ENCODE measurements at places on chromosomes 6 and 20.

DNA sequence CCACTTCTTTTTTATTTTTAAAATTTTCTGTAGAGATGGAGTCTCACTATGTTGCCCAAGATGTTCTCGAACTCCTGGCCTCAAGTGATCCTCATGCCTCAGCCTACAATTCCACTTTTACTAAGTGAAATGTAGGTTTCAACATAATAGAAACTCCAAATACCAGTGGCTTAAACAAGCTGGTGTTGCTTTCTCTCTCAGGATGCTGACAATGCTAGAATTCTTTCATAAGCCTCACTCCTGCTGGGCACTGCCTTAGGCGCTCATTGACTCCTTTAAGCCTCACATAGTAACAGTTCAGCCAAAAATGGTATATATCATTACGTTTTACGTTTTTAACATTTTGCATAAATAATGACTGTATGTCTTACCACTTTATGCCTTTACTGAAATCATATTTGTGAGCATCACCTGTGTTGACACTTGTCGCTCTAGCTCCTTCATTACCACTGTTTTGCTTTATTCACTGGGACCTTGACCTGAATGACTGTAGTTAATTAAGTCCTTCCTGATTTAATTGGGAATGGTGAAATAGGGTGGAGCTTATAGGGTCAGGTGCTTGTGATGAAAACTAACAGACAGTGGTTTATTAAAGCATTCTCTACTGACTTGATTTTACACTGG is 3.9 kb upstream of the CST9 start:
- DNase-seq = no peak

DNA sequence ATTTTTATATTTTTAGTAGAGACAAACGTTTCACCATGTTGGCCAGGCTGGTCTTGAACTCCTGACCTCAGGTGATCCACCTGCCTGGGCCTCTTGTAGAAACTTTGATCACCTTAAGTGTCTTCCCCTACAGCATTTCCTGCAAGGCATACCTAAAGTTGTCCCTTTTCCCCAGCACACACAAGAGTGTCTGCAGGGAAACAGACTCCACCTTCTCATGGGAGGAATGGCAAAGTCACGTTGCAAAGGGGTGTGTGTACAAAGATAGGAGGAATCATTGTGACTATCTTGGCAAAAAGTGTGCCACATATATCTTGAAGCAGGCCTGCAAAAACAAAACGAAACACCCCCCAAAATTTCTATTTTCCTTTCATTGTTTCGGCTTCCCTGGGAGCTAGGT is 160.8 kb upstream of the RNF24 start:
- DNase-seq = no peak

- no peak for DNase-seq
Observed at GRCh38 chr6:27545271-27546046, 72.6 kb upstream of the ZNF184 start.

- no peak for DNase-seq
Observed at GRCh38 chr20:34923414-34923813, 32.2 kb downstream of the GSS start.

- peak; percentile 82 for DNase-seq
Observed at GRCh38 chr6:79544939-79545450, 7.8 kb upstream of the LCA5 start.

DNA sequence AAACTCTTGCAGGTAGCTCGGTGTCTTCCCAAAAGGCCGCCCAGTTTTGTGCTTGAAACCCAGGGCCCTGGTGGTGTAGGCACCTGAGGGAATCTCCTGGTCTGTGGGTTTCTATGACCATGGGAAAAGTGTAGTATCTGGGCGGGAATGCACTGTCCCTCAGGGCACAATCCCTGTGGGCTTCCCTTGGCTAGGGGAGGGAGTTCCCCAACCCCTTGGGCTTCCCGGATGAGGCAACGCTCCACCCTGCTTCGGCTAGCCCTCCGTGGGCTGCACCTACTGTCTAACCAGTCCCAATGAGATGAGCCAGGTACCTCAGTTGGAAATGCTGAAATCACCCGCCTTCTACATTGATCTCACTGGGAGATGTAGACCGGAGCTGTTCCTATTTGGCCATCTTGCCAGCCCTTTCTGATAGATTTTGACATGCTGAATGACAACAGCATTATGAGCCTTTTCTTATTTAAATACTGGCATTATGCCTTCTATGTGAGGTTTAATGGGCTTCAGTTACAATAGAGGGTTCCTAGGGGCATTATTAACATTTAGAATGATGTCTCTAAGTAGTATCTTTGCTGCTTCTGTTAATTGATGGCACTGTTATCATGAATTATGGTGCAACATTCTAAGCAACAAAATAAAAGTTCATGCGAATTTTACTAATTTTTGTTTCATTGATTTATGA is 133.7 kb upstream of the FLRT3 start:
- no peak for DNase-seq

GRCh38 chr20:2236256-2236655 is 59.5 kb upstream of the TGM3 start:
- DNase-seq = no peak

GRCh38 chr6:151592449-151593159 is 98.8 kb downstream of the CCDC170 start:
- no peak for DNase-seq

GRCh38 chr6:29864037-29864810 is 36.6 kb downstream of the HLA-G start:
- peak; percentile 7 for DNase-seq

DNA sequence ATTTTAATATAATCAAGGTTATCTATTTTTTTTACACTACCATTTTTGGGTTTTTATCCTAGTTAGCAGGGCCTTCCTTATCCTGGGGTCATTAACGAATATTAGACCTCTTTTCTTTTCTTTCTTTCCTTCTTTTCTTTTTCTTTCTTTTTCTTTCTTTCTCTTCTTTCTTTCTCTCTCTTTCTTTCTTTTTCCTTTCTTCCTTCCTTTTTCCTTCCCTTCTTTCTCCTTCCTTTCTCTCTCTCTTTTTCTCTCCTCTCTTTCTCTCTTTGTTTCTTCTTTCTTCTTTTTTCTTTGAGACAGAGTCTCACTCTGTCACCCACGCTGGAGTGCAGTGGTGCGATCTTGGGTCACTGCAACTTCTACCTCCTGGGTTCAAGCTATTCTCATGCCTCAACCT is 120.4 kb upstream of the PDE7B start:
- no peak for DNase-seq

- no peak for DNase-seq
Observed at GRCh38 chr6:142251930-142252445, 49.8 kb upstream of the ADGRG6 start.

DNA sequence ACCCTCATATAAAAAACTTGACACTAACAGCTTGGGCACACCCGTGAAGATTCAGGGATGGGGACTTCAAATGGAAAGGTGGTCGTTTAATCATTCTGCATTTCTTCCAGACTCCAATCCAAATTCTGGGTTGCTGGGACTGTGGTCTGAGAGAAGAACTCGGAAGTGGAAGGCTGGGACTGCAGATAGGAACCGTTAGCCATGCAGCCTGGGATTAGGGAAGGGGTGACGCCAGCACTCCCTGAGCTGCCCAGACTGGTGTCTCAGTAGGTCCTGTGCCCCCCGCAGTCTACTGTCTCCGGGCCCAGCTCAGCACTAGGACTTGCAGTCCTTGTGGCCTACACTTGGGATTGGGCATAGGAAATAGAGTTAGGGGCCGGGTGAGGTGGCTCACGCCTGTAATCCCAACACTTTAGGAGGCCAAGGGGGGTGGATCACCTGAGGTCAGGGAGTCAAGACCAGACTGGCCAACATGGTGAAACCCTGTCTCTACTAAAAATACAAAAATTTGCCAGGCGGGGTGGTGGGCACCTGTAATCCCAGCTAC is 511 bp upstream of the CLIC1 start:
- no peak for DNase-seq

DNA sequence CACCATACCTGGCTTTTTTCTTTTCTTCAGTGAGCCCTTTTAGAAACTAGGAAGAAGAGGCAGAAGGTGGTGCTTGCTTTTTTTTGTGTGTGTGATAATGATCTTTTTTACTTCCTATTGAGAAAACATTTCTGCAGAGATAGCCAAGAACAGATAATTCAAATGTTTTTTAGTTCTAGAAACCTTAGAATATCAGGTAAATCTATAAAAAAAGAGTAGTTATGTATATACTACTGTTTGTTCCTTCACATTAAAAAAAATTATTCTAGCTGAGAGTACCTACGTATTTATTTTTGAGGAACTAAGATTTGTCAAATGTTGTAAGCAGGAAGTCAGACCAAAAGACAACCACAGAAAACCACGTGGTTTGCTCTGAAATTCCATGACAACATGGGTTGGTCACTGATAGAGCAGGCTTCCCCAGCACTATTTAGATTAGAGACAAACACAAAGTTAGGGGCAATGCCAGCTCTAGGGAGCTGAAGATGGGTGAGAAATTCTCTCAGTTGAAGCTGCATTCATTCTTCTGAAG is 12.8 kb downstream of the STK4 start:
- no peak for DNase-seq

- DNase-seq = no peak
Observed at GRCh38 chr6:109295109-109295773, 87.0 kb downstream of the CD164 start.

- peak; percentile 73 for DNase-seq
Observed at GRCh38 chr6:16392010-16392409, 153.6 kb downstream of the GMPR start.

DNA sequence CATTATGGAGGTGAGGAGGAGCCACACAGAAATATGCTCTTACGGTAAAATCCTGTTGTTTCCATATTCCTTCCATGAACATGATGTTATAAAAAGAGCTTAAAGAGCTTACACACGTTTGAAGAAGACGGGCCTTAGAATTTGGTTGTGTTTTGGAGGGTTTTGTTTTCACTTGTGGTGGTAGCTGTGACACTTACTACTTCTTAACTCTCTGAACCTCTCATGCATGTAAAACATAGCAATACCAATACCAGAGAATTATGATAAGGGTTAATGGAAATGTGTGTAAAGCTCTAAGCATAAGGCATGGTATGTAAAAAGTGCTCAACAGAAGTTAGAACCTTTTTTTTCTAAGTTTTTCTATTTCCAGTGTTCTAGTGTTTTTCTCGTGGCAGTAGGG is 256.1 kb upstream of the KCNQ5 start:
- DNase-seq = no peak

- DNase-seq = no peak
Observed at GRCh38 chr6:132235596-132236280, 165.5 kb downstream of the MOXD1 start.

- DNase-seq = no peak
Observed at GRCh38 chr6:158452191-158452590, 107.7 kb upstream of the TMEM181 start.

GRCh38 chr6:116876107-116876506 is 935 bp upstream of the RFX6 start:
- DNase-seq = no peak

DNA sequence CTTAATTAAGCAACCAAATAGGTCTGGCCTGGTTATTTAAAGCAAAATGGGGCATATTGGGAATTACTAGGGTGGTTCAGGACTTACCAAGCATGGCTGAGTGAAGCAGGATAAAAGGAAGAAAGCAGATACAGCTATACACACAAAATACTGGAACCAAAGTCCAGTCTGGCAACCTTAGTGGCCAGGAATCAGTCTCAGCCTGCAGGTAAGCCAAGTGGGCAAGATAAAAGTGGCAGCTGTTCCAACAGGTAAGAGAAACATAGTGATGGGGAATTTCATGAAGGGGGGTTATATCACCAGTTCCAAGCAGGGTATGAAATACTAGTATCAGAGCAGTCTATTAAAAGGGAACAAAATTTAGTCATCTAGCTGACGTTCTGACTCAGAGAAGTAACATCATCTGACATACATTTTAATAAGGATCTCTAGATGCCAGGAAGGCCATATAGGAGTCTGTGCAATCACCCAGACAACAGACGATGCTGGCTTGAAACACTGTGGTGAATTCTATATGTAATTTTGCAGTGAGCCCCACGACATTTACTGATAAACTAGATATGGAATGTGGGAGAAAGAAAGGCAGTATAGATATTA is 292.1 kb upstream of the HSF2 start:
- no peak for DNase-seq

DNA sequence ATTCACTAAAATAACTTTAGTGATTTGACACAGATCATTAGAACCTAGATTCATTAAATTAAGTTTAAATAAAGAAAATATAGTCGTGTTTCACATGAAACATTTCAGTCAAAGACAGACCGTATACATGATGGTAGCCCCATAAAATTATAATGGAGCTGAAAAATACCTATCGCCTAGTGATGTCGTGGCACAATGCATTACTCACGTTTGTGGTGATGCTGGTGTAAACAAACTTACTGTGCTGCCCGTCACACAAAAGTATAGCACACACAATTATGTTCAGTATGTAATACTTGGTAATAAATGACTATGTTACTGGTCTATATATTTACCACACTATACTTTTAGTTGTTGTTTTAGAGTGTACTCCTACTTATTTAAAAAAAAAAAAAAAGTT is 17.3 kb downstream of the DST start:
- no peak for DNase-seq

DNA sequence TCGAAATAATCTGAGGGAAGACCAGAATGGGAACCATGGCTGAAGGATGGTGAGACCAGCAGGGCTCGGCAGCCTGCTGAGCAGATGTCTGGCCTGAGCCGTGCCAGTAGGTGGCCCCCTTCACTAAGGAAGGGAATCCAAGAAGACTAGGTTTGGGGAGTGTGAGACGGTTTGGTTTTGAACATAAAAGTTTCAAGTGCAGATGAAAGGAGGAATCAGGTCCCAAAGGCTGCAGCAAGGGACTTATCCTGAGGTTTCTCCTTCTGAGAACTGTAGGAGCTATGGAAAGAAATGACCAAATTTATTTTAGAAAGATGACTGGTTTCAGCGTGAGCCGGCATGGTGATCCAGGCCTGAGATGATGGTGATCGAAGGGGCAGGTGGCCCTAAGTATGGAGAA is 4.6 kb upstream of the OSER1 start:
- DNase-seq = peak; percentile 74

- no peak for DNase-seq
Observed at GRCh38 chr6:166830185-166830890, 126.0 kb downstream of the RNASET2 start.

- DNase-seq = no peak
Observed at GRCh38 chr6:63372951-63373533, 53.3 kb upstream of the LGSN start.

DNA sequence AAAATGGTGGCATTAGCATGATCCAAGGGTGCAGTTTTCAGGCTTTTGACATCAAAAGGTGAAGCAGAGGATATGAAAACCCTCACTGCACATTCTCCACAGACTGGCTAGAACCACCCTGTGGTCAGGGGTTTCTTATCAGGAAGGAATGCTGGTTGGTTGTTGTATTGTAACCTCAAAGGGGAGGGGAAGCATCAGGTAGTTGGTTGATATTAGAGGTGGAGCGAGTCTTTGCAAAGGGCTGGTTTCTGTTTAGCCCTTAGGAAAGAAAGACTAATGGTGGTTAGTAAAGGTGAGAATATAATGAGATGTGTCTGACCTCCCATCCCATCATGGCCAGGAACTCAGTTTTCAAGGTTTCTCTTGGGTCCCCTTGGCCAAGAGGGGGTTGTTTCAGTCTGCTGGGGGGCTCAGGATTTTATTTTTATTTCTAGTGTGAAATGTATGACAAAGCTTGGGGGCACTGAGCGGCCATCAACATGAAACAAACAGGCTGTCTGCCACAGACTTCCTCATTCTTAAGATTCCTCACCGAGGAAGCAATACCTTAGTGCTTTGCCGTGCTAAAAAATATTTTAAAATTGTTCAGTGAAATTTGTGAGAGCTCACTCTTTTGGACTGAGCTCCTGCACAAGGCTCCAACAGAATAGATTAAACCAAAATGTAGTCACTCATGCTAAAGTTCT is 47.5 kb upstream of the PROKR2 start:
- no peak for DNase-seq

GRCh38 chr20:23363257-23363649 is 1.3 kb downstream of the GZF1 start:
- DNase-seq = no peak

- DNase-seq = no peak
Observed at GRCh38 chr6:6026513-6027205, 19.9 kb upstream of the NRN1 start.
